ENCODE measurements at places on chromosomes 6 and 20. TPM values are rescaled to one million over a fixed set of nuclear protein-coding genes. Genes with fewer than 3 reads are reported as not detected.

The TMEM74B gene
- polyA plus RNA-seq, result 6.7 TPM

The NNAT gene
- polyA plus RNA-seq, result 94.7 TPM

- no peak for DNase-seq
Observed at GRCh38 chr6:32081168-32081990, 27.8 kb downstream of the TNXB start.

DNA sequence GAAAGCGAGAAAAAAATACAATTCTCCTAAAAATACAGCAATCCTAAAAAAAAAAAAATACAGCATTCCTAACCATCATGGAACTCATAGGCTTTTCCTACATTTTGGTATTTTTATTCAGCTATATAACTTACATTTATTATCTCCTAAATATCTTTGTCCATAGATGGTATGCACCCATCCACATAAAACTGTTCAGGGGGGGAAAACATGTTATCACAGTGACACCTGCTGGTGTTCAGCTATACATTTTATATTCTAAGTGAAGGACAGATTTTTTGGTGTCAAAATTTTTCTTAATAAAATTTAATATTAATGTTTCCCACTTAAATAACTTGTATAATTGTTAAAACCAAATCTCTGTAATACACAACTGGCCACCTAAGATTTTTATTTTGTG, 58.0 kb downstream of the BLOC1S5 start:
- DNase-seq, result no peak

DNA sequence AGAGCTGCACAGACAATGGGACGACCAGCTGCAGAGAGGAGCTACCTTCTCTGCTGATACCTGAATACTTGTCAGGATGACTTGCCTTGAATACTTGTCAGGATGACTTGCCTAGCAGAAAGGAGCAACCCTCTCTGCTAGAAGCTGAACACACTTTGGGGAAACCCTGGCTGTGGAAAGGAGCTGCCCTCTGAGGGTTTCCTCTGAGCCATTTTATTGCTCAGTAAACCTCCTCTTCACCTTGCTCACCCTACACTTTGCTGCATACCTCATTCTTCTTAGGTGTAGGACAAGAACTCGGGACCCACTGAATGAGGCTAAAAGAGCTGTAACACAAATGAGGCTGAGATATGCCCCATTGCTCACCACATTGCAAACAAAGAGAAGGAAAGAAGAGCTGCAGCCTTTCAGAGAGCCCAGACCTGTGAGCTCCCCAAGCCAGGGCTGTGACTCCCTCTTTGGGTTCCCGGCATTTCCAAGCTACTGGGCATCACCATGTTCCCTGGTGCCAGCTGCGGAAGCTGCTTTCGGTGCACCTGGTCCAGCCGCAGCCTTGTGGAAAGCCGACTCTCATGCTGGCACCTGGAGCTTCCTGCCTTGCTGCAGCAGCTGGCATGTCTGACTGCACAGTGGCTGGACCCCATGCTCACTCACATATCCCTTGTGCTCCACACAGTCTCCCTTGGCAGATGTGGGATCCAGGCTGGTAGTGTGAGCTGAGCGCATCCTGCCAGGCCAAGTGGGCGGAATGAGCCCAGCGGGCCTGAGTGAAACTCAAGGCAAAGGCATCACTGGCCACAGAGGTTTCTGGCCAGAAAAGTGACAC, 106.7 kb upstream of the AHI1 start:
- DNase-seq, result no peak

GRCh38 chr20:9054176-9054575, 14.7 kb upstream of the PLCB4 start:
- no peak for DNase-seq

Measured in renal cortex interstitium (tissue), 15 donors.